ENCODE measurements at places on chromosomes 5 and 9. TPM values are rescaled to one million over a fixed set of nuclear protein-coding genes. Genes with fewer than 3 reads are reported as not detected.

The CTNND2 gene
- not detected for total RNA-seq

The ANKRD55 gene
- total RNA-seq = 0.57 TPM

The ECSCR gene
- 317 TPM for total RNA-seq

The AGXT2 gene
- total RNA-seq = not detected

Measured in thoracic aorta endothelial cell (primary cell).